ENCODE measurements at places on chromosomes 16 and 17. TPM values are rescaled to one million over a fixed set of nuclear protein-coding genes. Genes with fewer than 3 reads are reported as not detected.
A peak's percentile ranks its signal among the peaks of the same experiment; 100 is the strongest.

Gene TRPV3
- 0.27 TPM for total RNA-seq

Gene NOG
- 2.0 TPM for total RNA-seq

- H3K4me3 ChIP-seq: no peak overlapping the region
- H3K27ac ChIP-seq: no peak overlapping the region
- H3K36me3 ChIP-seq: no peaks in the 10 kb centered on the region
- DNase-seq: no peak
- H3K4me1 ChIP-seq: no peaks in the 10 kb centered on the region
Observed at GRCh38 chr16:83338941-83339340, 468.8 kb upstream of the HSBP1 start.

DNA sequence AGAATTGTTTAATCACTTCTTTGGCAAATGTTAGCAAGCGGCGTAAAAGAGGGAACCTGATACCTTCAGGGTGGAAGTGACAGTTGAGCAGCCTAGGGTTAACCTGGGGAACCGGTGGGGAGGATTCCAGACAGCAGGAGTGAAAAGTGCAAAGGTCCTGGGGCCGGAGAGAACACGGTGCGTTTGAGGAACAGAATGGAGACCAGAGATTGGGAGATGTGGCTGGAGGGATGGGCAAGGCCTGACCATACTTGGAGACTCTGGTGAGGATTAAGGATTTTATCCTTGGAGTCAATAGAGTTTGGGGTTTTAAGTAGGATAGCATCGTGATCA, 2.3 kb upstream of the ZNF500 start:
- no peaks in the 10 kb centered on the region for H3K27me3 ChIP-seq
- peaks cover 29% of the 10 kb centered on the region for H3K4me1 ChIP-seq
- no peak for DNase-seq
- peak overlapping the region; percentile 82 for H3K4me3 ChIP-seq
- H3K36me3 ChIP-seq: no peaks in the 10 kb centered on the region
- H3K27ac ChIP-seq: peak overlapping the region; percentile 53

GRCh38 chr17:56982312-56982711, 4.4 kb downstream of the SCPEP1 start:
- peaks cover 15% of the 10 kb centered on the region for H3K36me3 ChIP-seq
- no peak overlapping the region for H3K4me3 ChIP-seq
- no peak overlapping the region for H3K27ac ChIP-seq
- H3K27me3 ChIP-seq: no peaks in the 10 kb centered on the region
- no peak for DNase-seq

Gene FOXC2
- total RNA-seq: 70.4 TPM

Gene HOXB2
- total RNA-seq: 0.72 TPM

Gene VMP1
- 295 TPM for total RNA-seq

DNA sequence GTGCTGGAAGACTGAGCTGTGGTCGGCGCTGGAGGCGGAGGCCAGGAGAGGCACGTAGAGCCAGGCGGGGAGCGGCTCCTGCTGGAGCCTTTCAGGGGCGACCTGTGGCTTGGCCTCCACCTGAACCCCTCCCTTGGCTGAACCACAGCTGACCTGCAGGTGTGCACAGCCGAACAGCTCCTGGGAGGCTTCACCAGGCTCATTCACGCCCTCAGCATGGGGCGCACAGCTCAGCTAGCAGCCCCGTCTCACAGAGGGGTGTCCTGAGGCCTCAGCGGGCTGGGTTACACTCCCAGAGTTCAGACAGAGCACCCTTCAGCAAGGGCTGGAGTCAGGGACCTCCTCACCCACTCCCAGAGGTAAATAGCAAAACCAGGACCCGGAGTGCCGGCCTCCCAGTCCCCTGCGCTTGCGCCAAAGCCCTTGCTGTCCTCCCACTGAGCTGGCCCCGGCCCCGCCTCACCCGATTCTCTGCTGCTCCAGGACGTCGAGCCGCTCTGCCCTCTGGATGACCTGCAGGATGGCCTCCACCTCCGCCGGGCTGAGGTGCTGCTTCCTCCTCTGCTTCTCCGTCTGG, 31.7 kb downstream of the RPH3AL start:
- H3K36me3 ChIP-seq: peaks cover 4% of the 10 kb centered on the region
- H3K4me3 ChIP-seq: no peak overlapping the region
- H3K4me1 ChIP-seq: no peaks in the 10 kb centered on the region
- DNase-seq: peak; percentile 94
